Stimulated activated CD8-positive, alpha-beta memory T cell treated with anti-CD3 and anti-CD28 coated beads, Interleukin-15, amount 100 ng/mL, for 48 hours (primary cell): ENCODE measurements at places on chromosomes 12 and 14.

DNA sequence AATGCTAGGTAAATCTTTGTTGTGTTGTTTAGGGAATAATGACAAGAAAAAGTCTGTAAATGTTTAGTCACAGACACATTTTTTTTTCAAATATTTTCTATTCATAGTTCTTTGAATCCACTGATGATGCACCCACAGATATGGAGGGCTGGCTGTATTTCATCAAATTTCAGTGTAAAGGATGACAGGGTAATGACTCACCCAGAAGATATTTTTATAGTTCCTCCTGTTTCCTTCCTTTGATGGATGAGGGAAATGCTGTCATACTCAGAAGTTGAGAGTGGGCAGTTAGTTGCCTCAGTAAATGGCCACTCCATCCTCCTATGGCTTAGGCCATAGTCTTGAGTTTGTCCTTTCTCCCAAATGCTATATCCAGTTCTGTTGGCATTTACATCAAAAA lies 76.9 kb upstream of the REP15 start:
- no peak for DNase-seq

- DNase-seq: no peak
Measured at GRCh38 chr12:24088751-24089509, 139.5 kb upstream of the SOX5 start.

DNA sequence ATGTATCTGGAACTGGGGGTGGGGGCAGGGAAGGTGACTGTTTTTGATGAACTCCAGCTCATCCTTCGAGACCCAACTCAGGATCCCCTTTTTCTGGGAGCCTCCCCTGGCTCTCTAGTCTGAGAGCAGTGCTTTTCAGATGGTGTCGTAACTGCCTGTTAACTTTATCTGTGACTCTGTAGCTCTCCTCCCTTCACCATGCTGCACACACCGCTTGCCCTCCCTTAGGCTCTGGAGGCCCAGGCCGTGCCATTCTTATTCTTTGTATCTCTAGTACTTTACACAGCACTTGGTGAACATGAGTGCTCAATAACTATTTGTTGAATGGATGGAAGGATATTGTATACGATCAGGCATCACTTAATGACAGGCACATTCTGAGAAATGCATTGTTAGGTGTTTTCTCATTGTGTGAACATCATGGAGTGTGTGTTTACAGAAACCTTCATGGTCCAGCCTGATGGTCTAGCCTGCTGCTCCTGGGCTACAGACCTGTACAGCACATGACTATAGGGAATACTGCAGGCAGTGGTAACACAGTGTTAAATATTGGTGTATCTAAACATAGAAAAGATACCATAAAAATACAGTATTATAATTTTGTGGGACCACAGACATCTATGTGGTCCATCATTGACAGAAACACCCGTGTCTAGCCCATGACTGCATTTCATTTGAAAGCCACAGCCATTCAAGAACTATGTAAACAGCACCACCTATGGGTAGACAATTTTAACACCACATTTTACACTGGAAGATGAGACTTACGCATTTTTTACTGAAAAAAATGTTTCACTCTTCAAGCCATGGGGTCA lies 91.8 kb downstream of the EML1 start:
- DNase-seq: no peak

DNA sequence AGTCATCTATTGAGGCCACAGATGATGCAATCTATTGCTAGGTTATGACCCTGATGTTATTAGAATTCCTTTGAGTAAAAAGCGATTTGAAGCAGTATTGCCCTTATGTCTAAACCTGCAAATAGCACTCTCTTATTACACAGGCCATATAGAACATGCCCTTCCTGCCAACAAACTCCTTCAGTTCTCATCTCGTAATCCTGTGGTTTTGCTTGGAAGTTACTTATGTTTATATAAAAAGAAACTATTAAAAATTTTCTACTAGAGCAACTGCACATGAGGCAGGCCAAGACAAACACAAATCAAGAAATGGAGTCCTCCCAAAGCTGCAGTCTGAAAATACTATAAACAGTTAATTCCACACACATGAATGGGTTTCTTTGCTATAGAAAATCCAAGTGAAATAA lies 1200.2 kb downstream of the LRFN5 start:
- DNase-seq: no peak

GRCh38 chr12:1972856-1973317 lies 31.4 kb downstream of the DCP1B start:
- no peak for DNase-seq
